ENCODE measurements at places on chromosomes 11 and 22.

GRCh38 chr22:17748555-17749353 is 25.5 kb downstream of the BID start:
- DNase-seq = no peak

- DNase-seq = no peak
Measured at GRCh38 chr11:125123947-125124617, 12.7 kb upstream of the TMEM218 start.

GRCh38 chr22:42131562-42131961 is 952 bp upstream of the CYP2D6 start:
- no peak for DNase-seq

- no peak for DNase-seq
Measured at GRCh38 chr11:71140206-71140919, 112.0 kb downstream of the SHANK2 start.

DNA sequence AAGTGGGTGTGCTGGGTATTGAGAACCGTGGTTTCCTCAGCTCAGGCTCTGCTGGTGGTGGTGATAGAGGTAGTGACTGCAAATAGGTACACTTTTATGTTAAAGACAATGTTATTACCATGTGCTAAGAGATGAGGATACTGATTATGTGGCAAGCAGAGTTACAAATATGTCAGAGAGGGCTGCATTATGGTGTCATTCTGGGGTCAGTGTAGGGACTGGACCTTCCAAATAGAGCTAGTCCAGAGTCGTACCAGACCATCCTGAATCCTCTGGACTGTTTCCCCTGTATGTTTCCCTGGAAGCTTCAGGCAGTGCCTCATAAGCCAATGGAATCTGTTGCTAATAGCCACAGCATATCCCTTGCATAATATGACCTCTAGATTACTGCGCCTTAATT is at the start of gene DNAJB7:
TSS of gene DNAJB7 (minus strand) at position 101 of the 400 bp plus-strand sequence. CDS start 119 bp downstream, outside the sequence.
- DNase-seq = no peak

GRCh38 chr22:47678636-47679287 is 916.3 kb downstream of the TBC1D22A start:
- no peak for DNase-seq

DNA sequence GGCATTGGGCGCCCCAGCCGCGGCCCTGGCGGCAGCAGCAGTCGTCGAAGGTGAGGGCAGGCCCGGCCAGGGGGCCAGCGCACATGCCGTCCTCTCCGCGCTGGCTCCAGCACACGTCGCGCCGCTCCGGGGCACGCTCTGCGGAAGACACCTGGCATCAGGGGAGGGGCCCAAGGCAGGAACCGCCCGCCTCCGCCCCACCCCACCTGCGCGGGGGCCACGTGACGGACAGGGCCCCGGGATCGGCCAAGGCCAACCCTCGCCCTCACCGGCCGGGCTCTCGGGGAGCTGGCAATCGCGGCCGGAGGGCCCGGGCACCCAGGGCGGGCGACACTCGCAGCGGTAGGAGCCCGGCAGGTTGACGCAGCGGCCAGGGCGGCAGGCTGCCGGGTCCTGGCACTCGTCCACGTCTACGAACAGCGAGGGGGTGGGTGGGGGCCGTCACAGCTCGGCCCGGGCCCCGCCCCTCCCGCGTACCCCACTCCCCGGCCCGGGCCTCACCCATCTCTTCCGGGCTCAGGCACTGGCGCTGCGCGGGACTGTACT is 14.9 kb downstream of the SCYL1 start:
- no peak for DNase-seq

- DNase-seq = no peak
Measured at GRCh38 chr11:74280494-74280893, 30.9 kb downstream of the P4HA3 start.

DNA sequence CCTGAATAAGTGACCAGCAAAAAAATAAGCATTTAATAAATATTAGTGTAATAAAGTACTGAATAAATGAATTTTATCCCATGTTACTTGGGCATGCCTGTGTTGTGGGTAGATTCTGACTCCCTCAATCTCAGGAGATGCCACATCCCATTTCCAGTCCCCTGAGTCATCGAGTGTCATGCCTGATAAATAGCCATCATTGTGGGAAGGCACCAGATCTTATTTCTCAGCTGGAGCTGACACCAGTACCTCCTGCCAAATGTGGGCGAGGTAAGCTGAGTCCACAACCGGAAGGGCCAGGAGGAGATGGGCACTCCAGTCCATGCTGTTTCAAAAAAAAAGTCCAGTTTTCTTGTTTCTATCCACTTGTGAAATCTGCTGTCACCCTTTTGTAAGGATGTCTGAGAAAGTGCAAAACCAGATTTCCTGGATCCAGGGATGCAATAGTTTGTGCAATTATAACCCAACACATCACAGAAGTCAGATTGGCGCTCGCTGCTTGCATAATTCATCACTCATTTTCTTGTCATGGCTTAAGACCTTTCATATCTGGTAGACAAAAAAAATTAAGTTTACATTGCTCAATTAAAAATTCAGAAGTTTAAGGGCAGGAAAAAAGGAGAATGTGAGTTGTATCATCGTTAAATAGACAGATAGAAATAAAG is 311.6 kb downstream of the MIAT start:
- DNase-seq = no peak

DNA sequence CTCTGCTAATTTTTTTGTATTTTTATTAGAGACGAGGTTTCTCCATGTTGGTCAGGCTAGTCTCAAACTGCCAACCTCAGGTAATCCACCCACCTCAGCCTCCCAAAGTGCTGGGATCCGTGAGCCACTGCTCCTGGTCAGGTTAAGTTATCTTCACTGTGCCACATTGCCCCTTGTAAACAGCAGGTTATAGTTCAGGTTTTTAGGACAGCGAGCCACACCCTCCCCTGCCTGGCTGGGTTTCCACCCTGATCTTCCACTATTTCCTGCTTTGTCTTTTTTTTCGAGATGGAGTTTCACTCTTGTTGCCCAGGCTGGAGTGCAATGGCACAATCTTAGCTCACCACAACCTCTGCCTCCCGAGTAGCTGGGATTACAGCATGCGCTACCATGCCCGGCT is 16.1 kb downstream of the ACO2 start:
- DNase-seq = no peak
